Aorta (tissue), 5 donors: ENCODE measurements at places on chromosomes 4 and X.

- no peak for DNase-seq
- no peaks in the 10 kb centered on the region for H3K27me3 ChIP-seq
- no peaks in the 10 kb centered on the region for H3K4me1 ChIP-seq
- H3K4me3 ChIP-seq = no peak overlapping the region
- no peak overlapping the region for H3K27ac ChIP-seq
Measured at GRCh38 chr4:182575225-182575624, 332.0 kb downstream of the TENM3 start.

GRCh38 chr4:6204871-6205566 lies 4.7 kb upstream of the JAKMIP1 start:
- DNase-seq = no peak
- no peaks in the 10 kb centered on the region for H3K27me3 ChIP-seq
- H3K27ac ChIP-seq = no peak overlapping the region

DNA sequence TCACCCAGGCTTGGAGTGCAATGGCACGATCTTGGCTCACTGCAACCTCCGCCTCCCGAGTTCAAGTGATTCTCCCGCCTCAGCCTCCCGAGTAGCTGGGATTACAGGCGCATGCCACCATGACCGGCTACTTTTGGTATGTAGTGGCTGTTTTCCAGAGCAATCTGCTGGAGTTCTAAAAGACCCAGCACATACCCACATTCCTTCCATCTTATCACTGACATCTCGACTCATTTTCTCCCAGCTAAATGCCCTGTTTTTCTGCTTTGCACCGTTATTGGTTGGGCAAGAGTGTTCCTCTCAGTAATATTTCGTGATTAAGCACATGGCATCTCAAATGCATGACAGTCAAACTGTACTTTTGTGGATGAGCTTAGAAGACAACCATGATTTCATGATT lies 53.7 kb downstream of the PRKX start:
- no peaks in the 10 kb centered on the region for H3K4me1 ChIP-seq
- H3K27ac ChIP-seq = no peak overlapping the region
- H3K27me3 ChIP-seq = no peaks in the 10 kb centered on the region
- no peaks in the 10 kb centered on the region for H3K36me3 ChIP-seq

GRCh38 chr4:164955107-164955805 lies 22.2 kb downstream of the TRIM61 start:
- H3K4me1 ChIP-seq = no peaks in the 10 kb centered on the region
- H3K36me3 ChIP-seq = no peaks in the 10 kb centered on the region
- H3K27ac ChIP-seq = no peak overlapping the region
- H3K4me3 ChIP-seq = no peak overlapping the region
- H3K27me3 ChIP-seq = no peaks in the 10 kb centered on the region

- no peak overlapping the region for H3K27ac ChIP-seq
- no peaks in the 10 kb centered on the region for H3K4me1 ChIP-seq
- H3K36me3 ChIP-seq = no peaks in the 10 kb centered on the region
- DNase-seq = no peak
- H3K27me3 ChIP-seq = no peaks in the 10 kb centered on the region
Measured at GRCh38 chr4:42995343-42995944, 102.9 kb downstream of the GRXCR1 start.

DNA sequence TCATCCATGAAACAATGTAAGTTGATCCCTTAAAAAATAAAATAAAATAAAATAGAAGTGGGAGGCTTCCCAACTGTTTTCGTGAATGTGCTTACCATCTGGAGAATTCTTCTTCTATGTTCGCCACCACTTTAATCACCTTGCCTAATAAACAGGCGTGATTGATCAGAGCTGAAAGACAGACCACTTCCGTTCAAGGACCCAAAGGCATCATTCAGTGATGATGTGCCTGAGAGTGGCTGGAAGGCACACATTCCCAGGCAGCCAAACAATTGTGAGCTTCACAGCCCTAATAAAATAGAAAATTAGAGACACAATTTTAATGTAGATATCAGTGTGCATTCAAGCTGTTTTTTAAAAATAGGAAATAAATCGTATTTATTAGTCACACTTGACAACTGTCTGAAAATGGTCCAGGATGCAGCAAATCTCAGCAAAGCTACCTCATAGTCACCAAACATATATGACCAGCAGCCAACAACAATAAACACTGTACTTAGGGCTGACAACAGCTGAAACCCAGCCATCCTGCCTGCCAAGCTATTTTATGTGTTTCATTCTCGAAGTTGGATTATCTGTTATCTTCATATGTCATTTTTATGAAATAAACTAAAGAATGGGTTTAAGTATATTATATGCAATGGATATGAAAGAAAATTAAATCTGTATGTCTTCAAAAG lies 163.2 kb upstream of the FAM9B start:
- DNase-seq = no peak
- H3K4me3 ChIP-seq = no peak overlapping the region
- no peaks in the 10 kb centered on the region for H3K36me3 ChIP-seq

- no peaks in the 10 kb centered on the region for H3K27me3 ChIP-seq
- H3K4me1 ChIP-seq = no peaks in the 10 kb centered on the region
- H3K4me3 ChIP-seq = no peak overlapping the region
- no peak for DNase-seq
- H3K27ac ChIP-seq = no peak overlapping the region
Measured at GRCh38 chr4:115763051-115763450, 649.6 kb upstream of the NDST4 start.

DNA sequence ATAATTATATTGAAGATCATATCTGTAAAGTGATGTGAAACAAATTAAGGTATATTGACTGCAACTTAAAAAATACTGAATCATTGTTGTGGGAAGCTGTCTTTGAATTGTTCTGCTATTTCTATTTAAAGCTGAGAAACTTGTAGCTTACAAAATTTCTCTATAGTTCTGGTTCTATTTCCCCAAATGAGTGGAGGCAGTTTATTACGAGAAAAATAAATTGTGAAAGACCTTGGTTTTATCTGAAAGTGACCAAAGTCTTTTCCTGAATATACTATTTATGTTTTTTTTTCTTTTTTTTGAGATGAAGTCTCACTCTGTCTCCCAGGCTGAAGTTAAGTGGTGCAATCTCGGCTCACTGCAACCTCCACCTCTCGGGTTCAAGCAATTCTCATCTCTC lies 165.4 kb downstream of the SH3BGRL start:
- no peaks in the 10 kb centered on the region for H3K36me3 ChIP-seq
- DNase-seq = no peak
- no peak overlapping the region for H3K4me3 ChIP-seq
- H3K27ac ChIP-seq = no peak overlapping the region
- no peaks in the 10 kb centered on the region for H3K4me1 ChIP-seq

DNA sequence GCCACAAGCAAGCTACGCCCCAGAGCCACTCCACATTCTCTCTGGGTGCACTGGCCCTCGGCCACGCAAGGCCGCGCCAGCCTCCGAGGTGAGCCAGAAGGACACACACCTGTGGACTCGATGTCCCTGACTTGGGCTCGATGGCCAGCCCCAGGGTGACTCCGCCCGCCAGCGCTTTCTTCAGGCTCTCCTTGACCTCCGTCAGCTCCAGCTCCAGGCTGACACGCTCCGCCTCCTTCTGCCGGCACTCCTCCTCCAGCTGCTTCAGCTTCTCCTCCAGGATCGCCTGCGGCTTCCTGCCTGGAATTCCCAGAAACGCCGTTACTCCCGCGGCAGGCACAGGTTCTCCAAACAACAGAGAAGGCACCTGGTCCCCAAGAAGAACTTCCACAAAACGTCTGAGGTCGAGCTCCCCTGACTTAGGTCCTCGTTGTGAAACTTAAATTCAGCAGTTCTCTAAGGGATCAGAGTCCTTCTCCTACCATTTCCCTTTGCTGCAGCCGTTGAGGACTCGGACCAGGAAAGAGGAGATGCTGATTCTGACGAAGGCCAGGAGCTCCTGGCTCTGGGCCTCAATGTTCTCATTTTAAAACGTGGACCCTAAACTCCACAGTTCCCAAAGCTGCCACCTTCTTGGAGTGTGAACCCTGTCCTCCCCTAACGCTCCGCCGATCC lies 166.8 kb downstream of the AFAP1 start:
- H3K36me3 ChIP-seq = peaks cover 8% of the 10 kb centered on the region
- no peaks in the 10 kb centered on the region for H3K4me1 ChIP-seq
- no peak overlapping the region for H3K27ac ChIP-seq
- DNase-seq = peak; percentile 79

DNA sequence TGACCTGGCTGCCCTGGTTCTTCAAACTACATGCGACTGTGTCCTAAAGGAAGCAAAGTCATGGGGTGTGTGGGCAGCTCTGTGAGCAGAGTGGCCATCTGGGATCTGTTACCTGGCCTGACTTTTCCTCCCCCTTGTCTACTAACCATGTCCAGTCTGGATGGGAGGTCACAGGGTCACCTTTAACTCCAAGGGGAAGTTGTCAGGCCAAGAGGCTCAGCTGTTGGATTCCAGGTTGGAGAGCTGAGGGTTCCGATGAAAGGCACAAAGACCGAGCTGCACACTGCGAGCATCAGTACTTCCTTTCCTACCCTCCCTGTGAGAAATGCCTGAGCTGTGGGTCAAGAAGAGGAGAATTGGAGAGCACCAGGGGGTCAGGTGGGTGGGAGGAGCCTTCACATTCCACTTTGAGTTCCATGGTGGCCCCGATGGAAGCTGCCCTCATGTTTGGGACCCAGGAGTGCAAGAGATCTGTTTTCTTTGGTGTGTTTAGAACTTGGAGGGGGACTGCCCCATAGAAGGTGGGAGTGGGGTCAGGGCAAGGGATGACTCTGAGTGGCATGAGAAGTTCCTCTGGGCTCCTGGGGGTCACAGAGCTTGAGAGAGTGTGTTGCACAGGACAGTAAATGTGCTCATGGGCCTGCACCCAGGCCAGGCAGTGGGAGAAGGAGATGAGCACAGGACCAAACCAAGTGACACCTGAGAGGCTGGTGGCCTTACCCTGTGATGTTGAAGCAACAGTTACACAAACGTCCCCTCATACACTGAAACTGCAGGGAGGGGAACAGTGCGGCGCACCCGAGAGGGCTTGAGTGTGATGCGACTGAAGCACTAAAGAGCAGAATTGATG lies 36.2 kb downstream of the RGS12 start:
- no peak overlapping the region for H3K27ac ChIP-seq
- peak; percentile 12 for DNase-seq
- no peaks in the 10 kb centered on the region for H3K4me1 ChIP-seq
- H3K27me3 ChIP-seq = no peaks in the 10 kb centered on the region

GRCh38 chr4:137609718-137610430 lies 77.6 kb upstream of the PCDH18 start:
- H3K27me3 ChIP-seq = no peaks in the 10 kb centered on the region
- no peak for DNase-seq
- no peak overlapping the region for H3K27ac ChIP-seq
- H3K4me1 ChIP-seq = no peaks in the 10 kb centered on the region

- peak; percentile 52 for DNase-seq
- no peaks in the 10 kb centered on the region for H3K27me3 ChIP-seq
- no peaks in the 10 kb centered on the region for H3K4me1 ChIP-seq
- no peak overlapping the region for H3K27ac ChIP-seq
Measured at GRCh38 chrX:47571215-47571614, 10.2 kb downstream of the ARAF start.

- H3K4me1 ChIP-seq = no peaks in the 10 kb centered on the region
- no peak overlapping the region for H3K4me3 ChIP-seq
- DNase-seq = peak; percentile 77
- H3K27me3 ChIP-seq = no peaks in the 10 kb centered on the region
Measured at GRCh38 chrX:68440940-68441339, 7.6 kb upstream of the OPHN1 start.

DNA sequence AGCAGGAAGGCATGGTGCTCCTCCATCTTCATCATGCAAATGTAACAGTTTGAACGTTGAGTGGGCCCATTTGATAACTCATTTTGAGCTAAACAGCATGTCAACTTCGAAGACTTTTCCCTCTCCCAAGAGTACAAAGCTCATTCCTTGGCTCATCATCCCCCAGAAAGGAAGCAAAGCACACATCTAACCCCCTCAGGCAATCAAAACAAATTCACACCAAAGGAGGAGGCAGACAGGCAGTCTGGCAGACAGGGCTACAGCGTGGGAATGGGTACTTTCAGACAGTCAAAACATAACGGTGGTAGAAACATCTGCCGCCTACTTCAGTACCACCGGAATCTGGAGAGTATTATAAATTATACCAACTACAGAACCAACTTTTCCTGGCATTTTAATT lies 81.7 kb downstream of the PCDH19 start:
- H3K4me3 ChIP-seq = no peak overlapping the region
- no peaks in the 10 kb centered on the region for H3K36me3 ChIP-seq
- no peaks in the 10 kb centered on the region for H3K4me1 ChIP-seq
- no peak overlapping the region for H3K27ac ChIP-seq

DNA sequence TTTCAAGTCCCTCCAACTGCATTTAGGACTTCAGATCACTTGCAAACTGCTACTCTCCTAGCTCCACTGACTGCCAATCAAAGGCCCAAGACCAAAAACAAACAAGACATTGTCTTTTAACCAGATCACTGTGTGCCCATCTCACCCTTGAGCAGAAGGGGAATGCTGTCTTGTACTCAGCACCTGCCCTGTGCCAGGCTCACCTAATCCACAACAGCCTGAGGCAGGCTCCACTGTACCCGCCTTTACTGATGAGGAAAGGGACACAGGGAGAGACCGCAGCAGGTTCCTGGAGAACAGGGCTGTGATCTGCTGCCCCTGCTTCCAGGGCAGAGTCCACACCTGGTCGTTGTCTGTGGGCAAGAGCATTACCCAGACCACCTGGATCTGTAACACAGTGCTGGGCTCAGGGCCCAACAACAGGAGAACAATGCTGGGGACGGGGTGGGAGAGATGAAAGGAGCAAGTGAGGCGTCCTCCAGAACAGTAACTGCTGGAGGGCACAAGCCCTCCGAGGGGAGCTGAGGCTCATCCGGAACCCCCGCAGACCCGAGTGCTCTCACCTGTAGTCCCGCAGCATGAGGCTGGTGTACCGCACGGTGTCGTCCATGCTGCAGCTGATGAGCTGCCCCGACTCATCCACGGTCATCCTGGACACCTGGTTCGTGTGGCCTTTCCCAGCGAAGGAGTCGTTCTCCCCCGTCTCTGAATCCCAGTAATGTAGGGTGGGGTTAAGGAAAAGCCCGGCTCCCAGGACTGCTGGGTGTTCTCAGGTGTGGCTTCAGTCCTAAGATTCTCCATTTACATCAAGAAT lies 33.9 kb downstream of the WDR1 start:
- H3K27me3 ChIP-seq = no peaks in the 10 kb centered on the region
- H3K4me3 ChIP-seq = no peak overlapping the region
- no peak overlapping the region for H3K27ac ChIP-seq
- peaks cover 50% of the 10 kb centered on the region for H3K36me3 ChIP-seq
- DNase-seq = peak; percentile 69
